Stimulated activated CD4-positive, alpha-beta T cell treated with anti-CD3 and anti-CD28 coated beads, Interleukin-1b, Interleukin-23, amount 100 ng/mL, for 1 hour (primary cell): ENCODE measurements at places on chromosomes 4 and X.

DNA sequence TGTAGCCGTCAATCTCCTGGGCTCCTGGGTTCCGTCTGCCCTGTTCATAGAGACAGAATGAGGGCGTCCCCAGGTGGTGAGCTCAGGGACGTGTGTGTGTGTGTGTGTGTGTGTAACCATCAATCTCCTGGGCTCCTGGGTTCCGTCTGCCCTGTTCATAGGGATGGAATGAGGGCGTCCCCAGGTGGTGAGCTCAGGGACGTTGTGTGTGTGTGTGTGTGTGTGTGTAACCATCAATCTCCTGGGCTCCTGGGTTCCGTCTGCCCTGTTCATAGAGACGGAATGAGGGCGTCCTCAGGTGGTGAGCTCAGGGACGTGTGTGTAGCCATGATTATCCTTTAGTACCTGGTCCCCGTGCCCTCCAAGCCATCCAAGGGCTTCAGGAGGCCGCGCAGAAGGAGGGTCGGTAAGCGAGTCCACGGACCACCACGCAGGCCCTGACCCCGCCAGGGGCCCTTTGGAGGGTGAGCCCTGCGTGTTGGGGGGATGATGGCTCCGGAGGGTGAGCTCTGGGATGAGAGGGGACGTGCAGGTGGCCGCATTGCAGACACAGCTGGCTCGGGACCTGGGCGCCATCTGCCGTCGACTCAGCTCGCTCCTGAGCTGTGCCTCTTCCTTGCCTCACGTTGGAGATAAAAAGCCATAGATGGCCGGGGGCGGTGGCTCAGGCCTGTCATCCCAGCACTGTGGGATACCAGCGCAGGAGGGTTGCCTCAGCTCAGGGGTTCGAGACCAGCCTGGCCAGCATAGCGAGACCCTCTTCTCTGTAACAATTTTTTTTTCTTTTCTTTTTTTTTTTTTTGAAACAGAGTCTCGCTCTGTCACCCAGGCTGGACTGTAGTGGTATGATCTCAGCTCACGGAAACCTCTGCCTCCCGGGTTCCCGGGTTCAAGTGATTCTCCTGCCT lies 5.4 kb upstream of the GTPBP6 start:
- DNase-seq = no peak

DNA sequence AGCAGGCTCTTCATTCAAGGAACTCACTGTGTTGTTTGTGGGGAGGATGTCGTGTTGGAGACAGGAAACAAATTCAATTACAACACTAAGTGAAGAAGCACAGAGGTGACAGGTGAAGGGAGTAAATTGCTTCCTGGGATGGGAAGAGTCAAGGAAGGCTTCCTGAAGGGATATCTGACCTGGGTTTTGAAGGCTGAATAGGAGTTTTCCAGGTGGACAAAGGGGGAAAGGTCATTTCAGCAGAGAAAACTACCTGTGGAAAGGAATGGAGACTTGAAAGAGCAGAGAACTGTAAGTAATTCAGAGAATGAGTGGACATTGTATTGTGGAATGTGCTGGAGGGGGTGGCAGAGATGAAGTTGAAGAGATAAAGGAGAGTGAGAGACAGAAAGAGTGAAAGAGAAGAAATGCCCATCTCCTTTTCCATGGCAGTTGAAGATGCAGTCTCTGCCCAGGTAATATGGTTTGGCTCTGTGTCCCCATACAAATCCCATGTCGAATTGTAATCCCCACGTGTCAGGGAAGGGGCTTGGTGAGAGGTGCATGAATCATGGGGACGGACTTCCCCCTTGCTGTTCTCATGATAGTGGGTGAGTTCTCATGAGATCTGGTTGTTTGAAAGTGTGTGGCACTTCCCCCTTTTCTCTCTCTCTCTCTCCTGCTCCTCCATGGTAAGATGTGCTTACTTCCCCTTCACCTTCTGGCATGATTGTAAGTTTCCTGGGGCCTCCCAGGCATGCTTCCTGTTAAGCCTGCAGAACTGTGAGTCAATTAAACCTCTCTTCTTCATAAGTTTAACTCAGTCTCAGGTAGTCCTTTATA lies 205.7 kb upstream of the BCOR start:
- DNase-seq = no peak

DNA sequence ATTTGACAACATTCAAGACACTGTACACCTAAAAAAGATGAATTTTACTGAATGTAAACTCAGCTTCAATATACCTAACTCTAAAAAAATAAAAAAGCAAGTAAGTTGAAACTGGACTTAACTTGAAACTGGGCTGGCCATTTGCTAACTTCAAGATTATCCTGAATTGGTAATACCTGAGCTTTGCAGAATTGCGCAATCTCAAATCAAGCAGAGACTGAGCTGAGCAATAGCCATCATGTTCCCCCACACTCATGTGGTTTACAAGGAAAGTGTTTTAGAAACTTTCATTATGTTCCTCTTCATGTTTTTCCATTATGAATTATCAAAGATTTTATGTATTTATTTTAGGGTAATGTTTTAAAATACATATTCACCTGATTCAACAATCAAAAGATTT lies 38.7 kb downstream of the ANXA5 start:
- DNase-seq = no peak

DNA sequence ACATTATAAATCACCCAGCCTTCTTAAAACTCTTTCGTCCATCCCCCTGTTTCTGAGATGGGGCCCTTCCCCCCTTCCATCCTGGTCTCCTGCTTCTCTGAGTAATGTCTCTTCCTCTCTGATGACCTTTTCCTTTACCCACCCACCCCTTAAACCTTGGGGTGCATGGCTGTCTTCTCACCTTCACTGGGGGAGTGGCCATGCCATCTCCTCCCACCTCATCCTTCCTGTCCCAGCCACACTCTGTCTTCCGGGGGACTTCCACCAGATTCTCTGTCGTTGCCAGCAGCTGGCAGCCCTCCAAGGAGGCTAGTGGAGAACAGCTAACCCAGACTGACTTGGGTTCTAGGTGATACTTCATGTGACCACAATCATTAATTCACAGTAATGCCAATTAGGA lies 83.2 kb upstream of the SCML1 start:
- DNase-seq = no peak

GRCh38 chr4:42344749-42345148 lies 52.5 kb upstream of the SHISA3 start:
- DNase-seq = no peak

- DNase-seq = no peak
Measured at GRCh38 chrX:138886769-138887168, 175.3 kb upstream of the FGF13 start.

- peak; percentile 8 for DNase-seq
Measured at GRCh38 chrX:86148024-86148511, at the start of gene DACH2. Gene DACH2 (plus strand): TSS chrX:86148451.

GRCh38 chr4:171629182-171629581 lies 184.0 kb upstream of the GALNTL6 start:
- DNase-seq = no peak

GRCh38 chr4:175330652-175331051 lies 412.5 kb downstream of the ADAM29 start:
- no peak for DNase-seq

DNA sequence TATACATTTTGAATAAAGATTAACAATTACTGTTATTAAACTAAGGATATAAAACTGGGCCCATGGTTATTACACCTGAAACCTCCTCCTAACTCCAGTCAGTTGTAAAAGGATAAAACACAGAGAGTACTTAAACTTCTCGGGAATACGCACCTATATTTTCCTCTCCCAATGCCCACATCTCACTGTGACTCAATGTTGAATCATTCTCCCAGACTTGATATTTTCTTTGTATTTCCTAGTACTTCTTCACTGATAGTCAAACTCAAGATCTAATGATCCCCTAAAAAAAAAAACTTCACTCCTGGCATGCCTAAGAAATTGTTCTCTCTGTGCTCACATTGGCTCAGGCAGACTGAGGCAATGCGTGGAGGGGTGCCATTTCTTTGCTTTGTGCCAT lies 212.5 kb upstream of the DKK2 start:
- no peak for DNase-seq

- DNase-seq = no peak
Measured at GRCh38 chr4:42844422-42845070, 48.0 kb upstream of the GRXCR1 start.

DNA sequence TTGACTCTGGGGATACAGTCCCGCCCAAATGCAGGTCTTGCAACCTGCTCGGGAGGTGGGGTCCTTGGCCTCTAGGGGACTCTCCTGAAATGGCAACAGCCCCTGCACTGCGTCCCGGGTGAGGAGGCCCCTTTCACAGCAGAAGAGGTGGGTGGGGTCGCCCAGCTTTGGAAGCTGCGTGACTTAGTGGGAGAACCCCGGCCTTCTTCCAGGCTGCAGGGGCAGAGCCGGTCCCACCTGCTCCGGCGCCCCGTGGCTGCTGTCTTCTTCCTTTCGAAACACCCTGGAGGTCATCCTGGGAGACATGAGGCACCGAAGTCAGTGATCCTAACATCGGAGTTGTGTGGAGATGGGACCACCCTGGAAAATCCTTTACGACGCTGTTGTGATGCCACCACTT lies 103.7 kb upstream of the ADRA2C start:
- no peak for DNase-seq

- DNase-seq = no peak
Measured at GRCh38 chrX:54230435-54231148, 47.5 kb upstream of the FAM120C start.

DNA sequence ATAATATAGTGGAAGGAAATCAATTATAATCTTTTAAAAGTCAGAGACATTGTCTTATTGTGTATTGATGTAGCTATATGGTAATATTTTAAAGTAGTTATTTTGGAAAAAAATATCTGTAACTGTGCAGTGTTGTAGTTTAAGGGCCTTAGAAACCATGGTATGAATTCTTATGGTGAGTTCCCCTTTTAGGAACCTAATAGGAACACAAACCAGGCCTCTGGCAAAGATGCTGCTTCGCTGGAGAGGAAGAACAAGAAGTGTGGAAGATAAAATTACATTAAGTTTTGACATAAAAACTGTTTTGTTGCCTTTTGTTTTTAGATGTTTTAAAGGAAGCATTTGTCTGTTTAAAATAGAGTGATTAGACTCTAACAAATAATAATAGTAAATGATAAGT lies 10.9 kb upstream of the TMPRSS11D start:
- no peak for DNase-seq

GRCh38 chr4:65918872-65919271 lies 248.6 kb upstream of the EPHA5 start:
- DNase-seq = no peak

DNA sequence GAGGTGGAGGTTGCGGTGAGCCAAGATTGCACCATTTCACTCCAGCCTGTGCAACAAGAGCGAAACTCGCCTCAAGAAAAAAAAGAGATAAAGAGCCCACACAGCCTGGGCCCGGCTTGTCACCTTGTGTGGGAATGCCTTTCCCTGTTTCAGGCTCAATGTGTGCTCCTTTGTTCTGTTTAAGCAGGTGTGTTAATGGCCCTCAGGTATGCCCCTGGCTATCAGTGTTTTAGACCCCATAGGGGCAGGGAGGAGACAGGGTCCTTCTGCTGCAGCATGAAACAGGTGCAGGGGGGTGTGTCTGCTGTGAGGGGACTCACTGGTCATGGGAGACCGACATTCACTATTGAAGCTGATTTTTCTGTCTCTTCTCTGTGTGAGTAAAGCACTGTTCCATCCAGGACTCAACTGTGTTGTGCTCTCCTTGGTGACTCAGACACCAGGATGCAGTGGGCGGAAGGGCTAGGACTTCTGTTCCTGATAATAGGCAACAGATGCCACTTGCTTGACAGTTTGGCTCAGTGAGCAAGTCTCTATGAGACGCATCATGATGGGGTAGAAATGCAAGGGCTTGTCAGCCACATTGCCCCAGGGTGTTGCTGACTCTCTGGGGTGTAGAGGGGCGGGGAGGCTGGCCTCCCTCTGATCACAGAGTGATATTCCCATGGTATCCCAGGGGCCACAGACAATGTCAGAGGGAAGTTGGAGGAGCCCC lies 15.6 kb upstream of the LAP3 start:
- DNase-seq = no peak

DNA sequence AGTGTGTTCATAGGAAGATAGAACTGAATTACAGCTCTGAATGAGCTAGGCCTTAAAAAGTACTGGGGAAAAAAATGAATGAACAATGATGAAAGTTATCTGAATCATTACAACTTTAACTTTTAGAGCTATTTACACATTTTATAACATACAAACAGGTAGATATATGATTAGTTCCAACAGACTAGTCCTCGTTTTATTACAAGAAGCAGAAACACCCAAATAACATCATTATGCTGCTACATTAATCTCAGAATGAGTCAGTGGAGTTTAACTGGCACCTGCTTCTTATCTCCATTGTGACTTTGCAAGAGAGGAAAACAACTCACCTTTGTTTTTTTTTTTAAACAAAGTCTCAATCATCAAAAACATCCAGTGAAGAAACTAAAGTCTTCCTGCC lies 15.2 kb downstream of the ATP8A1 start:
- DNase-seq = no peak

DNA sequence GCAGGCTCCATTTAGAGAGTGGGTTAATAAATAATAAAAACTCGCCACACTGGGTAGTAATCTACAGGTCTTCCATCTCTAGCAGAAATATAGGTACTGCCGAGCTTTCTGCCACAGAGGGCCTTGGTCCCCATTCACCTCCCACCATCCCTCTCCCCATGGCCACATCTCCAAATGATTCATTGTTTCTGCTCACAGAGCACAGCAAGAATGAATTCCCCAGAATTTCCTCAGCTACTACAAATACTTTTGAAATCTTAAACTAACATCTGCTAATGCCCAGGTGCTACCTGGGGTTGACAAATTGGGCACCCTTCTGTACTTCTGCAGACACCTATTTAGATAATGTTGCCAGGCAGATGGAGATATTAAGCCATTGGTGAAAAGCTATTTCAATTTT lies 5.1 kb downstream of the PHEX start:
- DNase-seq = no peak

DNA sequence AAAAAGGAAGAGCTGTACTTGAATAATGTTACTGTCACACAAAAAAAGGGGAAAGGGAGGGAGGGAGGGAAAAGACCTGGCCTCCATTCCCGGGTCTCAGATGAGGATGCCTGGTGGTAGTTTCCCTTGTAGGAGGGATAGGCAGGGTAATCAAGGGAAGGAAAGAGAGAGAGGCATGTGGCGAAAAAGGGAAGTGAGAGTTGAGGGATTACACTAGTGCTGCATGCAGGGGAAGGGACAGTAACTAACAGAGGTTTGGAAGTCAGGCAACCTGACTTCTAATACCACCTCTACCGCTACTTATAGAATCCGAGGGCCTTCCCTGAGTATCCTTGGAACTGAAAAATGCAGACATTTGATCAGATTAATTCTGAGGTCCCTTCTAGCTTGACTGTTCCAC lies 821.7 kb upstream of the FTHL17 start:
- DNase-seq = no peak

GRCh38 chr4:169723207-169723965 lies 34.4 kb downstream of the HPF1 start:
- no peak for DNase-seq

- DNase-seq = no peak
Measured at GRCh38 chr4:36574816-36575215, 293.4 kb downstream of the DTHD1 start.

DNA sequence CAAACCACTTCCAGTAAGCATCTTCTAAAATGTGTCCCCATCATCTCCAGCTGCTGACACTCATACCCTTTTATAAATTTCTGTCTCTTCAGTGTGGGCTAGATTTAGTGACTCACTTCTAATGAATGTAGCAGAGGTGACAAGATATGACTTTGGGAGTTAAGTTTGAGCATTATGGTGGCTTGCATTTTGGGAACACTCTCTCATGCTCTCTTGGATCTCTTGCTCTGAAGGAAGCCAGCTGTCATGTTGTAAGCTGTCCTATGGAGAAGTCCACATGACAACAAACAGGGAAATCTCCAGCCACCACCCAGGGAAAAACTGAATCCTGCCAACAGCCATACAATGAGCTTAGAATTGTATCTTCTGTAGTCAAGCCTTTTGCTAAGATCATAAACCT lies 691.3 kb upstream of the PCDH7 start:
- DNase-seq = no peak

- no peak for DNase-seq
Measured at GRCh38 chr4:152690706-152691651, 11.2 kb upstream of the TMEM154 start.
